Fibroblast of skin of back (primary cell): ENCODE measurements at places on chromosomes 6 and 20.

- no peak for DNase-seq
Measured at GRCh38 chr6:2770171-2770570, 5.0 kb downstream of the WRNIP1 start.

GRCh38 chr6:109795994-109796555, 105.0 kb downstream of the FIG4 start:
- DNase-seq = peak; percentile 74

- DNase-seq = no peak
Measured at GRCh38 chr6:164882236-164882635, 427.2 kb downstream of the C6orf118 start.

DNA sequence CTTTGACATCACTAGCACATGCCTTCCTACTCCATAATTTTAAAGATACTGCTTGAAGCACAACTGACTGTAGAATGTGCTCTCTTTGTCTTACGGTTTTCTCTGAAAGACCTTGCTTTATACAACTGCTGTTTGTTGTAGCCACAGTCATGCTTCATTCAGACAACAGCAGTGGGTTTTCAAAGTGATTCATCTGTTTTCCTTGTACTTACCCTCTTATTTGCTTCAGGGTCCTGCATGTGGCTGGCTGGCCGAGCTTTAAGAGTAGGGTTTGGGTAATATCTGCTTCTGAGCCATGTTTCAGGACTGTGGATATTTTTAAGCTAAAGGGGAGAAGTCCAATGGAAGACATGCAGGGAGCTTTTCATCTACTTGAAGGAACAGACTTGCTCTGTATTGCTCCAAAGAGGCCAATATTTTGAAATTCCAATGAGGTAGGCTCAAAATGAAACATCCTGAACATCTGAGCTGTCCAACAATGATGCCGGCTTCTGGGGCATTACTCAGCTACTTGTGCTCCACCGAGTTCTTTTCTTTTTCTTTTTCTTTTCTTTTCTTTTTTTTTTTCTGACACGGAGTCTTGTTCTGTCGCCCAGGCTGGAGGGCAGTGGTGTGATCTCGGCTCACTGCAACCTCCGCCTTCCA, 160.2 kb upstream of the SGK1 start:
- peak; percentile 49 for DNase-seq

- DNase-seq = no peak
Measured at GRCh38 chr6:143839196-143839595, 3.9 kb upstream of the LTV1 start.

- peak; percentile 36 for DNase-seq
Measured at GRCh38 chr6:4133941-4134838, 1.2 kb downstream of the ECI2 start.

DNA sequence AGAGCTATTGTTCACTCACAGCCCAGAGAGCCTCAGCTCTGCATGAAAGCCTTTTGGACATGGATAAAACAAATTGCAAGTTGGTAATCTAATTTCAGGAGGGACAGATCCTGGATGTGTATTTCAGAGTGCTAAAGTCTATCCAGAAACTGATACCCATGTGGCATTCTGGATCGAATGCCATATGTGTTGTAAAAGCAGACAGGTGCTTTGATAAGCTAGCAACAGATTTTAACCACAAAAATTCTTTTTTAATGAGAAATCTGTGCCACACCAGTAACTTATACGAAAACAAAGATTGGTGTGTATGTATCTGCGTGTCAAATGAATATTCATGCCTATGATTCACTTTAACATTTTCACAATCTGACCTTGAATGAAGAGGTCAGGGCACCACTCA, 936.6 kb upstream of the MAP3K7 start:
- DNase-seq = no peak

DNA sequence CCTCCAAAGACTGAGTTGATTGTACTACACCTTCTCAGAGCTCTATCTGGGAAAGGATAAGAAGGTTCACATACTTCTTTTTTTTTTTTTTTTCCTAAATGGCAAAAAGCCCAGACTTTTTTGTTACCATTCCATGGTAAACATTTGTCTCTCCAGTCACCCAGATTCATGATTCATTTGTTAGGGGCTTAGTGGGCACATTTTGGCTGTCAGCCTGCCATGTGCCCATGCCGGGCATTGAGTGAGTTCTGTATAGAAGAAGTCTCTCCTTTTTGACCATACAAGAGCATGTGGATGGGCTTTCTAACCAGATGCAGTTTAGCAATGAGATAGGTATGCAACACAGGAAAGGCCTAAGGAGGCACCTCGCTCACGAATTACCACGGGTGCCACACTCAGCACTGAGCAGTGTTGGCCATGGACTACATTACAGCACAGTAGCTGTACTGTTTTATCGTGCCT, 447.5 kb upstream of the HSF2 start:
- peak; percentile 89 for DNase-seq

DNA sequence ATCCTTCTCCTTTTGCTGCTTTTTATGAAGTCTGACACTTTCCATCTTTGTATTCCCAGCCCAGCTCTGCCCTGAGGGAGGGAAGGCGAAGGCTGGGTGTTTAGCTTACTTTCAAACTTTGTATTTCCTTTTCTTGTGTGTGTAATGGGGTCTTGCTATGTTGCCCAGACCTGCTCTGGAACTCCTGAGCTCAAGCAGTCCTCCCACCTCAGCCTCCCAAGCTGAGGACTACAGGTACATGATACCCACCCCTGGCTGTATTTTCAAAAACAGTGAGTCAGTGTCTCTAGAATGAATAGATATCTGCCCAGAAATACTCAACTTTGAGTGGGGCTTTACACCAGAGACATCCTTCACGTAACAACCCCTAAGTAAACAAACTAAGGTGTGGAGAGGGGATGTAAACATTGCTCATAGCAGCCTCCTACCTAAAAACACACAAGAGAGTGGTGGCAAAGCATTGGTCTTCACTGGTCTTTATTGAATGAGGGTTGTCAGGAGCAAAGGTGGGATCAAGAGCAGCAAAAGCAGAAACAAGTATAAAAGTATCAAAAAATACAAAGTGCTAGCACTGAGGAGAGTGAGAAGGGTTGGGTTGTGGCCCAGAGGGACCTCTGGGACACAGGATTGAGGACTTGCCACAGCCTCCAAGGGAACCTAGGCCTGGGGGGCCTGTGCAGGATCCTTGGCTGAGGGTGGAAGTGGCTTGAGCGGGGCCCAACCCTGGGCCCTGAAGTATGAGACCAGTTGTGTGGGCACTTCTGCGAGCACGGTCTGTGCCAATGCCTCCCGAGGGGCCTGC, 10.2 kb downstream of the SPAG4 start:
- no peak for DNase-seq

DNA sequence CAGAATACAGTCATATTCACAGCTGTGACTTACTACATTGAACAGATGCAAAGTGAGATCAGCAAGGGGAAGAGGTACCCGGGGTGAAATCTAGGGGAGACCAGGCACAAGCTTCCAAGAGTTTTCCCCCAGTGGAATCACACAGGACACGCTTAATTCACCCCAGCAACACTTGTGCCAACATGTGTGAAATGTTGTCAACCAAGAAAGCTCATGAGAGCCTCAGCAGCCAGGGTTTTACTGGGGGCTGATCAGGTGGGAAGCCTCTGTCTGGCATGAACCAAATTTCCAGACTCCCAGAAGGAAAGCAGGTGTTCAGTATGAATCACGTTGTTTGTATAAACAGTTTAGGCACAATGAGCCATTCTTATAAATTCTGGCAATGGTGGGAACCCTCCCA, 6.9 kb upstream of the RTF2 start:
- DNase-seq = no peak

DNA sequence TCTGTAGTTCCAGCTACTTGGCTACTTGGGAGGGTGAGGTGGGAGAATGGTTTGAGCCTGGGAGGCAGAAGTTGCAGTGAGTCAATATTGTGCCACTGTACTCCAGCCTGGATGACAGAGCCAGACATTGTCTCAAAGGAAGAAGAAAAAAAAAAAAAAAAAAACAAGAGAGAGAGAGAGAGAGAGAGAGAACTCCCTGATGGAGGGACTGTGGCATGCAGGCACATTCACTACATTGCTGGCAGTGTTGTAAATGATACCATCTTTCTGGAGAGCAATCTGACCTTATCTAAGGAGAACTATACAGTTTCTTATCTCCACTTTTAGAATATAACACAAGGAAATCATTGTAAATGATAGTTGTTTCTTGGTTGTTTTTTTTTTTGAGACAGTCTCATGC, 85.1 kb downstream of the MDN1 start:
- peak; percentile 14 for DNase-seq

DNA sequence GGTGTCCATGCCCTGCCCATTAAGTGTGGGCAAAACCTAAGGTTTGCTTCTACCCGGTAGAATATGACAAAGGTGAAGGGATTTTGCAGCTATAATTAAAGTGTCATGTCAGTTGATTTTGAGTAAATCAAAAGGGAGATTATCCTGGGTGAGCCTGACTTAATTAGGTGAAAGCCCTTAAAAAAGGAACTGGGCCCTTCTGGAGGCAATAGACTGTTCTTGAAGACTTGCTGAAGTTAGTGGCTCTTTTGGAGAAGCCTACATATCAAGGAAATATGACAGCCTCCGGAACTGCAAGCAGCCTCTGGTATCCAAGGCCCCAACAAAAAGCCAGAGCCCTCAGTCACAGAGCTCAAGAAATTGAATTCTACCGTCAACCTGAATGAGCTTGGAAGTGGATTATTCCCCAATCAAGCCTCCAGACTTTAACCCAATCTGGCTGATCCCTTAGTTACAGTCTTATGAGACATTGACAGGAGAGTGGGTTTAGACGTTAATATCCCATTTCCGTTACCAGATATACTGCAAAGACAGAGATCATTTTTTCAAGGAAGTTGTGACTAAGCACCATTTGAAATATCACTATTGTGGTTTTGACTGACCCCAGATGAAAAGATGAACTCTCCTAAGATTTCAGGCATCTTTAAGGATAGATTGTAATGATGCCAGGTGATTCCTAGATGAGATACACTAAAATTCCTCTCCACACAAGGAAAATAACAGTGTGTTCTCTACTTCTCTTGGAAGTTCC, 303.4 kb downstream of the PLCB1 start:
- no peak for DNase-seq

GRCh38 chr6:53651764-53652401, 13.7 kb downstream of the KLHL31 start:
- DNase-seq = peak; percentile 78

DNA sequence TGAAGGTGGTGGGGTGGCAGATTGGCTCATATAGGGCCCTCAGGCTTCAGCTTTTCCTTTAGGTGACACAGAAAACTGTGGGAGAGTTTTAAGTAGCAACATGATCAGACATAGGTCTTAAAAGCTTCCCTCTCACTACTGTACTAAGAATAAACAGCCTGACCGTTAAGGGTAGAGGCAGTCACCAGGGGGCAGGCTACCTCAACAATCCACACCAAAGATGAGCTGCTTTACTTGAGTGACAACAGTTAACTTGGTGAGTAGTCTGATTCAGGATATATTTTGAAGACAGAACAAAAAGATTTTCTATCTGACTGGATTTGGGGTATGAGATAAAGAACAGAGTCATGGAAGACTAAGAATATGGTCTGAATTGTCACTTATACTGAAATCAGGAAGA, 193.1 kb upstream of the SHLD1 start:
- peak; percentile 26 for DNase-seq

DNA sequence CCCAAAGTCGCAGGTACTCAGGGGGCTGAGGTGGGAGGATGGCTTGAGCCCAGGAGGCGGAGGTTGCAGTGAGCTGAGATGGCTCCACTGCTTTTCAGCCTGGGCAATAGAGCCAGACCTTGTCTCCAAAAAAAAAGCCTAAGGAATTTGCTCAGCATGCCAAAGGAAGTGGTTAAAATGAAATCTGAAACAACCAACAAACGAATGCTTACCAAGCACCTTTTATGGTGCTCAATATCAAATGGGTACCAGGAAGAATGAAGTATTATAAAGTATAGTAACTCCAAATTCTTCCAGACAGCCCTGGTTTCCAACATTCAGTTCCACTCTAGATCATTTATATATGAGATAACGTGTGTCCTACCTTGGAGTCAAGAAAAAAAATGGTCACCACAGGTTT, 14.0 kb downstream of the GMDS start:
- DNase-seq = peak; percentile 56

GRCh38 chr20:44580581-44581268, 1.7 kb upstream of the PKIG start:
- DNase-seq = no peak

- DNase-seq = no peak
Measured at GRCh38 chr20:61659994-61660346, 405.7 kb downstream of the TAF4 start.

DNA sequence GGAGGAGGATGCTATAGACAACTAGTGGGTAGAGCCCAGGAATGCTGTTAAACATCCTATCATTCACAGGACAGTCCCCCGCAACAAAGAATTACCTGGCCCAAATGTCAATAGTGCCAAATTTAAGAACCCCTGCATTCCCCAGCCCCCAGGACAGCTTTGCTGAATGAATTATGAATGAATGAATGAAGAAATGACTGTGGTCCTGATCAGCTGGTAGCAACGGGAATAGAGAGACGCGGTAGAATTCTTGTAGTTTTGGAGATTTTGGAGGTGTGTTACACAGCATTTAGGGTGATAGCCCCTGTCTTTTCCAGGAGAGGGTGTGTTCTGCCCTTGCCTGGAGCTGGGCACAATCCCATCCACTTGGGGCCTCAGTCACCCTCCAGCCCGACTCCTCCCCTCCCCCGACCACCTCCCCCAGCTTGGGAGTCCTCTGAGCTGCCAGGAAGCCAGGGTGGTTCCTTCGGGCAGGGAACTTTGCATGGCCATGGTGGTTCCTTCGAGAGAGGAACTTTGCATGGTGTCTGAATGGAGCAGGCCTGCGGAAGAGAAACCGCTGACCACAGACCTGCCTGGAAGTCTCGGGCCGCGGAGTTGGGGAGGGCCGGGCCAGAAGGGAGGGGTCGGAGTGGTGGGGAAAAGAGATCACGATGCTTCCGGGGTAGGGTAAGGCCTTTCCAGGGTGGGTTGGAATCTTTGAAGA, 1.0 kb upstream of the HCK start:
- no peak for DNase-seq

- peak; percentile 76 for DNase-seq
Measured at GRCh38 chr6:100230953-100231316, 233.8 kb downstream of the SIM1 start.

GRCh38 chr6:38636027-38636426, 3.7 kb downstream of the BTBD9 start:
- DNase-seq = no peak

DNA sequence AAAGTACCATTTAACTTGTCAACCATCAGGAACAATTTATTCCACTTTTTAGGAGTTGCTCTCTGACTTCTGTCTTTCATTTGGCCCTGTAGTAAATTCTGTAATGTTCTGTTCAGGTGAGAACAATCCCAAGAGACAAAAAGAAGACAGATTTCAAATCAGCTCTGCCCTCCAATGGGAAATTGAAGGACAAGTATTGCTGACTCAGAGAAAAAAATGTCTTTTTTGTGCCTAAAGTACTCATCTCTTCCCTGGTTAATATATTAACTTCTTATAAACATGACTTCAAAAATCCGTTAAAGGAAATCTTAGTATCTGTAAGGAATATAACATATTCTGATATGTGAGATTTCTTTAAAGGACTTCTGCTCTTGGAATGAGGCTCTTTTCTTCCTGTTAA, 38.6 kb upstream of the SCGN start:
- no peak for DNase-seq

GRCh38 chr20:45934046-45934585, 367 bp upstream of the PCIF1 start:
- DNase-seq = peak; percentile 43

- DNase-seq = peak; percentile 74
Measured at GRCh38 chr6:29723262-29723665, at the start of gene HLA-F. HLA-F (plus strand) TSS chr6:29723434; CDS start chr6:29723464, 30 bp downstream.
